ENCODE measurements at places on chromosomes 11 and 22. TPM values are rescaled to one million over a fixed set of nuclear protein-coding genes. Genes with fewer than 3 reads are reported as not detected.

TENM4 gene
- total RNA-seq: not detected

ARL14EP gene
- 31.4 TPM for total RNA-seq

LYVE1 gene
- not detected for total RNA-seq

CDC42EP1 gene
- total RNA-seq: 4.6 TPM

ADSL gene
- 102 TPM for total RNA-seq

TRPT1 gene
- total RNA-seq: 19.7 TPM

- DNase-seq: no peak
Observed at GRCh38 chr11:101083335-101083734, 46.3 kb downstream of the PGR start.

DNA sequence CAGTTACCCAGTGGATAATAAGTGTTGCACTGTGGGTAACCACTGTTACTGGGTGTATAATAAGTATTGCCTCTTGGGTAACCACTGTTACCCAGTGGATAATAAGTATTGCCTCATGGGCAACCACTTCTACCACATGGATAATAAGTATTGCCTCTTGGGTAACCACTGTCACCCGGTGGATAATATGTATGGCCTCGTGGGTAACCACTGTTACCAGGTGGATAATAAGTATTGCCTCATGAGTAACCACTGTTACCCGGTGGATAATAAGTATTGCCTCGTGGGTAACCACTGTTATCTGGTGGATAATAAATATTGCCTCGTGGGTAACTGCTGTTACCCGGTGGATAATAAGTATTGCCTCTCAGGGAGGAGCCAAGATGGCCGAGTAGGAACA is 29.7 kb upstream of the NXPE4 start:
- no peak for DNase-seq

- DNase-seq: no peak
Observed at GRCh38 chr11:68373815-68374501, 61.6 kb downstream of the LRP5 start.

DNA sequence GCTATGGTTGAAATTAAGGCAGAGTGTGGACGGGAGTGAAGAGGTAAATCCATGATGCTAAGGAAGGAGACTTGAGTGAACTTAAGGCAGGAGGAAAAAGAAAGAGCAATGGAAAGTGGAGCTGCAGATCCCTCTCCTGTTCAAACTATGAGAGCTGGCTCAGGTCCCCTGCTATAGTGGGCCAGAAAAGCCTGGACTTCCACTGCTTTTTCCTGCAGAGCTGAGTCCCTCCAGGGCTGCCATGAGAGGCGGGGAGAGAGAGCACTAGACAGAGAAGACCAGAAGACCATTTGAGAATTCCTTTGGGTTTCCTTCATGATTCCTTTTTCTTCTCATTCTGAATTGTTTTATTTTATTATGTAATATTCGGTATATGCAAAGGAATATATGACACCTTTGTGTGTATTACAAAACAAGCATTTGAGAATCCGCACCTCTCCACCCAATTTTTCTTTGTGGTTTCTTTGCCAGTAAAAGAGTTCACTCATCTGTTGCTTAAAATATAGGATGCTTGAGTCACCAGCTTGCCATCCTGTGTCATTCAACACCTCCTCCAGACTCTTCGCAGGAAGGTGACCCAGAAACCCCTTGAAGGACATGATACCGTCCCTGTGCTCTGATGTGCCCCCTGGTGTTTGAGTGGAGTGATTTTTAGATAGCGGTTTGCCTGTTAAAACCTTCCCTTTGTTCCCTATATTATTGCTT is 24.4 kb downstream of the SREBF2 start:
- peak; percentile 82 for DNase-seq

- no peak for DNase-seq
Observed at GRCh38 chr11:1639102-1639620, 9.6 kb downstream of the KRTAP5-5 start.

All from activated T-cell treated with anti-CD3 and anti-CD28 coated beads, Interleukin-2, amount 50 U/mL, for 72 hours (primary cell).